Kidney capillary endothelial cell (primary cell): ENCODE measurements at places on chromosomes 2 and 18.

GRCh38 chr2:37344453-37345361 lies at the start of gene QPCT:
Gene QPCT, plus strand, starts transcription at chr2:37344630. Its CDS starts 102 bp downstream, at chr2:37344732.
- DNase-seq = peak; percentile 68

DNA sequence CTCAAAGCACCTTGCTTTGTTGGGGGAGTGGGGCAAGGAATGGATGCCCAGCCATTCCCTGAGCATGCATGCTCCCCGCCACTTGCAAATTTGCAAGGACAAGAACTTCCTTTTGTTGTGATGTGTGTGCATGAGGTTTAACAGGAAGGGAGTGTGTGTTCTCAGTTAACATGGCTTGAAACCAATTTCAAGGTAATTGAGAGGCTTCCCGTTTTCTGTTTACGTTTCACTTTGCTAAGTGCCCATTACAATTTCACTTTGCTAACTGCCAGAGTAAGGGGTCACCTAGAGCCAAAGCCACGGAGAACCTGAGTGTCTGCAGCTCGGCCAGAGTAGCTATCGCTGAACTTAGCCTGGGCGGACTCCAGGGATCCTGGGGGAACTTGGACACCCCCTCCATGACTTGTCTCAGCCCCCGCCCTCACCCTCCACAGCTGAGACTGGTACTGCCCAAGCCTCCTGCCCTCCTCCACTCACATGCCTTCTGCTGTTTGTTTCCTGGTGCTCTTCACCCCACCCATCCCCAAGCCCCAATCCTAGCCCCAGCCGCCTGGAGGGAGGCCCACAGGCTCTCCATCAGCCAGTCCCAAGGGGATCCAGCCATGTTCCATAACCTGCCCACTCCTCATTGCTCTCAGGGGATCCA lies 53.6 kb upstream of the LAPTM4A start:
- DNase-seq = no peak

DNA sequence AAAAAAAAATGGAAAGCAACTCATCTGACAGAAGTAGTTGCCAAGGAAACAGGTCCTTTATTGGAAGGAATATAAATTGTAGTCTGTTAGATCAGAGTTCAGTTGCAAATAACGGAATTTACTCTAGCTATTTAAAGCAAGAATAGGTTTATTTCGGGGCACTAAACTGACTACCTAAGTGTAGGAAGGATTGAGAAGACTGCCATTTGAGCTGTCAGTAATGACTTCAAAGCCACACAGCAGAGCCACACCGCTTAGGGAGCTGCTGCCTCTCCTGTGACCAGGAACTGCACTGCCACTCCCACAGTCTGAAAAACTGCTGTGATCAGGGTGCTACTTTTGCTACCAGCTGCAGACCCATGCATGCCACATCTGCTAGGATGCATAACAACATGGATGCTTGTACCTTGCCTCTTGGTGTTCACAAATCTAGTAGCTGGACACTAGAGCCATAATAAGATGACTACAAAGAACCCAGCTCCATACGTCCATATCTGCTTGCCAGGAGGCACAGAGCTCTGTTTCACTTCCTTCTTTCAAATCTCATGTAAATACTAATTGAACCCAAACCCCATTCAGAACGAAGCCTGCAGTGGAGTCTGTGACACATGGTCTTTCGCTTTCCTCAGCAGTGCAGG lies 2.2 kb downstream of the DSG2 start:
- no peak for DNase-seq

GRCh38 chr2:121776885-121777698 lies 21.6 kb downstream of the TSN start:
- no peak for DNase-seq

GRCh38 chr2:5982193-5982902 lies 290.2 kb downstream of the SOX11 start:
- DNase-seq = no peak

DNA sequence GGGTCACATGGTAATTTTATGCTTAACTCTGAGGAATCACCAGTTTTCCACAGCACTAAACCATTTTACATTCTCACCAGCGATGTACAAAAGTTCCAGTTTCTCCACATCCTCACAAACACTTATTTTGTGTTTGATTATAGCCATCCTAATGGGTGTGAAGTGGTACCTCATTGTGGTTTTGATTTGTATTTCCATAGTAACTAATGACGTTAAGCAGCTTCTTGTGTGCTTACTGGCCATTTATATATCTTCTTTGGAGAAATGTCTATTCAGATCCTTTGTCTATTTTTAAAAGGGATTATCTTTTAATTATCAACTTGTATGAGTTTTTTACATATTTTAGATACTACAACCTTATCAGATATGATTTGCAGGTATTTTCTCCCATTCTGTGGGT lies 42.0 kb downstream of the CCDC150 start:
- DNase-seq = no peak

GRCh38 chr2:54813584-54813983 lies 90.1 kb downstream of the EML6 start:
- no peak for DNase-seq

- DNase-seq = peak; percentile 52
These were observed 32.7 kb downstream of the SIX3 start for GRCh38 chr2:44974064-44974715.

DNA sequence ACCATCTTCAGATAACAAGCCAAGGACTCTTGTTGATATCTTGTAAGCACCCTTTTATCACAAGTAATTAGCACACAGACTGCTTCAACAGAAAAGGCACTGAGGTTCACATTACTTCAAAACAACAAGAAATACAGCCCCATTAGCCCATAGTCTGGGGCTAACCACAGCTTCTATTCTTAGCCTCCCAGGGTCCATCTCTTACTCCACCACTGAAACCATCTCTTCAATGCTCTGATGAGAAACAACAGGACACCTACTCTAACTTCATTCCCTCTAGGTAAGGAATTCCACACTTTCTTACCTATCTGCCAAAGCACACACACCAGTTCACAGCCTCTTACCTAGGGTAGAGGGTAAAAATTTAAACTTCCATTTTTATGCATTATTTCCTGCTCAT lies 26.4 kb upstream of the CYTIP start:
- no peak for DNase-seq

DNA sequence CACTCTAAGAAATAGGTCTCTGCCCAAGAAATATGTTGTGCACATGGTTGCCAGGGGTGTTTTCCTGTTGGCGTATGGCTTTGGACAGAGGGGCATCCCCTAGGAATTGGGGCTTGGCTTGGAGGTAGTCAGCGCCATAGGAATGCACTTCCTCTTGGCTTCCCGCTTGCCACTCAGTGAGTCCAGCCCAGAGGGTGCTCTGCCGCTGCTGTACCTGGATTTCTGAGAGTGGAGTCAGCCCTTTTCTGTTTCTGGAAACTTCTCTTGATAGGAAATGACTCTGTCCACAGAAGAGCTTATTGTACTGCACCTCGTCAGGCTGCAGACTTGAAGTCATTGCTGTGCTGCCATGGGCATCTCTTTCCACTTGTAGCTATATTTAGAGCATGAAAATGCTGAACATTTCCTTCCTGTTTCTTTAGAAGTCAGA lies 116.7 kb upstream of the MGAT5 start:
- peak; percentile 97 for DNase-seq

GRCh38 chr2:210531050-210531449 lies 25.3 kb upstream of the CPS1 start:
- DNase-seq = no peak

- DNase-seq = no peak
These were observed 339.4 kb downstream of the GRB14 start for GRCh38 chr2:164281896-164282295.

DNA sequence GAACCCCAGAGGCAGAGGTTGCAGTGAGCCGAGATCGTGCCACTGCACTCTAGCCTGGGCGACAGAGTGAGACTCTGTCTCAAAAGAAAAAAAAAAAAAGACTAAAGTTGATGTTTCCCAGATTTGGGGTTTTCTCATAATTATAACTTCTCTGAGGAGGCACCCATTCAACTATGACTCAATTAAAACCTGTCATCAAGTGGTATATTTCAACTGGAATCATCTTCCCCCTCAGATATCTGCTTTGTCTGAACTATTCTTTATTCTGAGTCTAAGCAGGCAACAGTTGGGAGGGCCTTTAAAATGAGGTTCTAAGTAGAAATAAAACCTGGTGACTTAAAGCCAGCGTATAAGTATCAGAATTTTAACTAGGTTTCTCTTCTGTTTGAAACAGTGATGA lies 88.5 kb downstream of the PTRHD1 start:
- no peak for DNase-seq

GRCh38 chr2:29066271-29066860 lies 8.0 kb downstream of the PCARE start:
- DNase-seq = no peak

DNA sequence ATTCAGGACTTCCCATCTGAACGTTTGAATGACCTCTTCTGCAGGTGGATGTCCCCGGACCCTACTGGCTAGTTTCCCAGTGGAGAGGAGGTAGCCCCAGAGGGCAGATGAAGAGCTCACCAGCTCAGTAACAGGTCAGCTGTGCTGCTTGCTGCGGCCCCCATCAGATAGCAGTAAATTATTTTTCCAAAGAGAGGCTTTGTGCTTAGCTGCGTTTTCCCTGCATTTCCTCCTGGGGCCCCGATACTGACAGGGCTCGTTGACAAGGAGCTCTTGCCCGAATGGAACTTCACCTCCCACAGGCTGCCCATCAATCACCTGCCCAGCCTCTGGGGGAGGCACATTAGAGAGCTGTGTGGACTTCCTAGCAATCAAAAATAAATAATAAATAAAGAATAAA lies 185.8 kb downstream of the DOK6 start:
- DNase-seq = no peak

DNA sequence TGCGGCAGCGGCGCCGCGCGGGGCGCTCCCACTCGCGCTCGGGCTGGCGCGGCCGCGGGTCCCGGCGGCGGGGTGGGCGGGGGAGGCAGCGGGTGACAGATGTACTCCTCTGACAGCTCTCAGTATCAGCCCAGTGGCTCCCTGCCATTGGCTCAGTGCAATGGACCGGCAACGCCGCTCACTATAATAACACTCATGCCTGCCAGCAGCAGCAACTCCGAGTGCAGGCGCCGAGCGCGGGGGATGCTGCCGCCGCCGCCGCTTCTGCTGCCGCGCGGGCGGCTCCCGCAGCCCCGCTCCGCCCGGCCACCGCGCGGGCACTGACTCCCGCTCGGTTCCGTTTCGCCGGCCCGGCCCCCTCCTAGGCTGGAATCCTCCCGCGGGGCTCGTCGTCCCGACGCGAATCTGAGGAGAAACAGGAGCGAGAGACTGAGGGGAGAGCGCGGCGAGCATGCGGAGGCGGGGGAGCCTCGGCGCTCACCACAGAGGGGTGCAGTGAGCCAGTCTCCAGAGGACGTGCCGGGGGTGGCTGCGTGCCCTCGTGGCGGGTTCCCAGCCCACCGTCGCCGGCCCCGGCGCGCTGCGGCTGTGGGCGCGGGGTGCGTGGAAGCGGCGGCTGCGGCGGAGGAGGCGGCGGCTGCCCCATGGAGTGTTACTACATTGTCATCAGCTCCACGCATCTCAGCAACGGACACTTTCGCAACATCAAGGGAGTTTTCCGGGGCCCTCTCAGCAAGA lies at the start of gene ZNF804A:
Gene ZNF804A, plus strand, starts transcription at position 214 of the 738 bp plus-strand sequence. Its CDS starts 431 bp downstream, at position 645.
- DNase-seq = no peak

DNA sequence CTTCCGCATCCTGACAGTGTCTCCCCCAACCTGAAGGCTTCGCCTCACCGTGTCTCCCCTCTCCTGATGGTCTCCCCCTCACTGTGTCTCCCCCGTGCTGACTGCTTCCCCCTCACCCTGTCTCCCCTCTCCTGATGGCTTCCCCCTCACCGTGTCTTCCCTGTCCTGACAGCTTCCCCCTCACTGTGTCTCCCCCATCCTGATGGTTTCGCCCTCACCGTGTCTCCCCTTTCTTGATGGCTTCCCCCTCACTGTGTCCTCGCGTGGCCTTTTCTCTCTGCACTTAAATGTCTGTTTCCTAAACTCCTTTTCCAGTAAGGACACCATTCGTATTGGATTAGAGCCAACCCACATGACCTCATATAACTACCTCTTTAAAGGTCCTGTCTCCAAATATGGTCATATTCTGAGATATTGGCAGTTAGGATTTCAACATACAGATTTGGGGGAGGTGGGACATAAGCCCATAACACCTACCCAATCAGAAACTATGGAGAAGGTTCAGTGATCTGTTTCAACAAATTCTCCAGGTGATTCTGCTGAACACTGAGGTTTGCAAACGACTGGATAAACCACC lies 47.9 kb upstream of the RAB27B start:
- DNase-seq = no peak

GRCh38 chr2:66851449-66851872 lies 416.5 kb downstream of the MEIS1 start:
- DNase-seq = no peak

- no peak for DNase-seq
These were observed 30.4 kb downstream of the MSTN start for GRCh38 chr2:190031969-190032618.

DNA sequence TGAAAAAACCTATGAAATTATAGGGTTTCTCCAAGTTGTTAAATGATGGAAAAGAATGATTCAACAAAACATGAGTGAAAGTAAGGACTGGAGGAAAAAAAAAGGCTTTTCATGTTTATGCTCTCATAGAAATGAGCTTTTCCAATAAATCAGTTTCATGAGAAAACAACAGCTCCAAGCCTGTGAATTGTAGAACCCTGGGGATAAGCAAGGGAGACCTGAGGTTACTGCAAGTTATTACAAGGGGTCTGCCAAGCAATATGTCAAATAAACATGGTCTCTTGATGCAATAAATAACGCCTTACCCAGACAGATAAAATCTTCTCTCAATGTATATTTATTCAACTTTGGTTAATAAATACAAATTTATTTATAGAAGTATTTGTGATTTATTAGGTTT lies 577.9 kb upstream of the GCFC2 start:
- no peak for DNase-seq

DNA sequence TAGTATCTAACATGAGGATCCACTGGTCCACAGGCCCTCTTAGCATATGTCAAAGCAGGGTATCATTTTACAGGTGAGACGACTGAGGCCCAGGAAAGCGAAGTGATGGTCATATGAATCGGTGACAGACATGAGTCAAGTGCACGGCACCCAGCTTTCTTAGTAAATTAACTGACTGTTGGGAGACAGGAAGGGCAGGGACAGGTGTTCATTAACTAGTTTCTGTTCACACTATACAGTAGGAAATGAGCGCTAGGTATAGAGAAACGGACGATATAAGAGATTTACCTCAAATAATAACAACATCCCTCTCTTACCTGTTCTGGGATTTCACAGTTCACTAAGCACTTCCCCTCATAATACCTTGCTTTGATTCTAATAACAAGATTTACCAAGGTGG lies 1.7 kb upstream of the SMARCAL1 start:
- DNase-seq = no peak

- DNase-seq = no peak
These were observed 526.9 kb downstream of the SLC4A3 start for GRCh38 chr2:220154304-220154703.

GRCh38 chr18:48833701-48834412 lies 116.9 kb downstream of the SMAD7 start:
- no peak for DNase-seq

DNA sequence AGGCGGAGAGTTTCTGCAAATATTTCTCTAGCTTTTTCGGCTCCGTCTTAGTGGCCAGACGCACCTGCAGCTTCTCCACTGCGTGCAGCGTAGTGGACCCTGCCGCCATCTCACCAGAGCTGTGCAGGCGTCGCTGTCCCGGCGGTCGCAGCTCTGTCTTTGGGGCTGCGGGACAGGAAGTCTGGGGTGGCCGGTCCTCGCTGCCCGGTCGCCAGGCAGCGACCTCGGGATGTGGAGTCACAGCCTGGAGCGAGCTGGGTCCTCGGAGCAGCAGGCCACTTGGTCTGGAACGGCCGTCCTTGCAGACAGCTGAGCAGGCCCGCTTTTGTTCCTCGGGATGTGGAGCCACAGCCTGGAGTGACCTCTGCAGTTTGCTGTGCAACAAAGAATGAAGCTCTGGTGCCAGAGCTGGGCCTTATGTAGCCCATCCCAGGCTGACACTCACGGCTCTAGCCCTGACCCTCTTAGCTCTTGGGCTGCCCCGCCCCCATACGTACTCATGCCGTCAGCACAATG lies at the start of gene ELOA2:
Gene ELOA2, minus strand, starts transcription at position 466 of the 516 bp plus-strand sequence. Its CDS starts 357 bp downstream, at position 109.
- DNase-seq = no peak
